ENCODE measurements at places on chromosomes 1 and 21. TPM values are rescaled to one million over a fixed set of nuclear protein-coding genes. Genes with fewer than 3 reads are reported as not detected.

- DNase-seq = no peak
Measured at GRCh38 chr21:29601047-29601446, 302.3 kb downstream of the BACH1 start.

DNA sequence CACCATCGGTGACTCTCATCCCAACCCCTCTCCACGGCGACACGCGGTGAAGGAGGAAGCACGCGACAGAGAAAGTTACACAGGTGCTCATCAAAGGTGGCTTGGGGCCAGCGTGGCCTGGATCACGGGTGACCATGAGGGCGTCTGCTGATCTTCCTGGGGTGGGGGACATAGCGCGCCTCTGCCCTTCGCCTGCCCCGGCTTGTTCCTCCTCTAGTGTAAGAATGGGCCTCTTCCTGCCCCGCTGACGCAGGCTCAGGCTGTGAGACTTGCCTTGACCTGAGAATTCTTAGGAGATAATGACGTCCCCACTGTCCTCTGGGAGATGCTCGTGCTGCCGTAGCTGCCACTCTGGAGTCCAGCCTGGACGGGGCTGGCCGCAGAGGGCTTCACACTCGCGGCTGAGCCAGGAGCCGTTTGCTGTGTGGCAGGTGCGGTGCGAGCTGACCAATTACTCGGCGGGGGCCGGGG is 39.0 kb upstream of the TMEM52 start:
- DNase-seq = no peak

DNA sequence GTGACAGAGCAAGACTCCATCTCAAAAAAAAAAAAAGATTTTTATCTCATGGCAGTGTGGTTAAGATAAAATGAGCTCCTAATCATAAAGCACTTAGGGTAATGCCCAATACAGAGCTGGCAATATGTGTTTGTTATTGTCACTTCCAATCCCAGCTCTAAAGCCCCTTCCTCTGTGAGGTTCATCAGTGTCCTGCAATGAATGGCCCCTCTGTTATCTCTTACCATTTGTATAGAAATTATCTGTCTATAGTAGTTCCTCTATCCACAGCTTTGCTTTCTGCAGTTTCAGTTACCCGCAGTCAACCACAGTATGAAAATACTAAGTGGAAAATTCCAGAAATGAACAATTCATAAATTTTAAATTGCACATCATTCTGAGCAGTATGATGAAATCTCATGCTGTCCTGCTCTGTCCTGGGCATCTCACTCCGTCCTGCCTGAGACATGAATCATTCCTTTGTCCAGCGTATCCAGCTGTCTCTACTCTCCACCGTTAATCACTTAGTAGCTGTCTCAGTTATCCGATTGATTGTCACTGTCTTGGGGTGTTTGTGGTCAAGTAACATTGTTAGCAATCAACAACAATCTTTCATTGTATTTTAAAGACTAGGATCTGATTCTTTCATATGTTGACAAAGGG is 50.2 kb upstream of the DNAH14 start:
- no peak for DNase-seq

GRCh38 chr1:21098186-21098915 is 78.3 kb downstream of the EIF4G3 start:
- no peak for DNase-seq

DNA sequence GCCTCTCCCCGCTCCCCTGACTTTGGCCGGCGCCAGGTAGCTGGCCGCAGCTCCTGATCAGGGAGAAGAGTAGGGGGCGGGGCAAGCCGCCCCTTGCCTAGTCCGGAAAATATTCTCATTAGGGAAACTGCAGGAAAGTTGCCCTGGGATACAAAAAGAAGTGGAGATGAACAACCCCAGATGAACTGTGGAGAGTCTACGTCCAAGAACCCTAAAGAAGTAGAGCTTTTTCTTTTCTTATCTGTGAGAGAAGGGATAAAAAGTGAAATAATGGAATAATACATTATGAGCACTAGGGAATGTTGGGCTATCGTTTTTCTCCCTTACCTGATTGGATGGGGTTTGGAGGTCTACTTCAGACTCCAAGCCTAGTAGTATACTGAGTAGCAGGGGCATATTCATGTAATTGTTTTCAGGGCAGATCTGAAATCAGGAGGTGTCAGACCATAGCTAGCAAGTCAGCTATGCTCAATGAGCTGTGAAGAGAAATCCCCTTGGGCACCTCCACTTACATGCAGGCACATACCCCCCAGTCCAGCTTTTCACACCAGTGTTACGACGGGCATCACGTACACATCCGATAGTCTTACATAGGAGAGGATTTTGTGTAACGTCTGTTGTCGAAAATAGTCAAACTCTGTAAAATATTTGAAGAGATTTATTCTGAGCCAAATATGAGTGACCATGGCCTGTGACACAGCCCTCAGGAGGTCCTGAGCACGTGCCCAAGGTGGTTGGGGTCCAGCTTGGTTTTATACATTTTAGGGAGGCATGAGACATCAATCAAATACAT is 1.7 kb upstream of the DUSP10 start:
- DNase-seq = no peak

DNA sequence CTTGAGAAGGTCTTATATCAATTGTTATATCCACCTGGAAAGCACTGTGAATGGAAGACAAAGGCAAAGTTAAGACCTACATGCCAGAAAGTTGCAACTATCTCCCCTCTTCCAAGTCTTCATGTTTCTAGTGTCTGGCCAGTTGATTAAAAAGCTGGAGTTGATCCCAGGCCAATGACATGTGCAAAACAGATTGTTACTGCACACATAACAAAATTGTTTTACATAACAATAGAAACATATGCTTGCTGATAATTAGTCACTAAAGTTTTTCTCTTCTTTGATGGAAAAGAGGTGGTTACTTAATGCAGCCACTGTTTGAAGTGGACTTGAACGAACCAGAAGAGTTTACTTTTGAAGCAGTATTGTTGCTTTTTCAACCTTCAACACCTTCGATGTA is 158.2 kb downstream of the TGFBR3 start:
- no peak for DNase-seq

DNA sequence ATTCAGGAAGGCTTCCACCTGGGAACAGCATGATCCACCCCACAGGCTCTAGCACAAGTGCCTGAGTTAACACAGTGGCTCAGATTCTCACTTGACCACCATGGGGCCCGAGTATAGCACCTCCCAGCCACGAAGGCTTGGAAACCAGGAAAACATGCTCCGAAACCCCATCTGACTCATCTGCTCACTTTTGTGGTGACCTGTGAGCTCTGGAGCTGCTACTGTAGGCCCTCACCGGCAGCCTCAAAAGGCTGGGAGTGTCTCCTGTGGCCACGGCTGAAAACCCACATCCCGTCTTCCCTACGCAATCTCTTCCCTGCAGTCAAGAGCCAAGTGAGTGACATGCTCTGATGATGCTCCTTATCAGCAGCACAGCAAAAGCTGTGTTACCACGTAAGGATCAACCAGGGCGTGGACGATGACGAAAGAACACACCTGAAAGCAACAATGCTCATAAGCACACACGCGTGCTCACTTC is 81.4 kb downstream of the TGFBR3 start:
- DNase-seq = no peak

DNA sequence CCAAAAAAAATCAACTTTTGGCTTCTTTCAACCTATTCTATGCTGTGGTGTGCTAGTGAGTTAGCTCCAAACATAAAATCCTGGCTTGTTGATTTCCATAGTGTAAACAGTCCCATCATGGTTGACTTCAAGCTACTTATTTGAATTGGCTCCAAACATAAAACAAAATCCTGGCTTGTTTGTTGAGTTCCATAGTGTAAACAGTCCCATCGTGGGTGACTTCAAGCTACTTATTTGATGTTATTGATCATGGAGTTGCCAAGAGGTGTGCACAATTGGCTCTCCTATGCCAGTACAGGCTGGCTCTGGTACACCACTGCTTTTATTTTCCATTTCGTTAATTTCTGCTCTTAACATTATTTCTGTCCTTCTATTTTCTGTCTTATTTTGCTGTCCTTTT is 1.8 kb upstream of the COA6 start:
- DNase-seq = no peak

DNA sequence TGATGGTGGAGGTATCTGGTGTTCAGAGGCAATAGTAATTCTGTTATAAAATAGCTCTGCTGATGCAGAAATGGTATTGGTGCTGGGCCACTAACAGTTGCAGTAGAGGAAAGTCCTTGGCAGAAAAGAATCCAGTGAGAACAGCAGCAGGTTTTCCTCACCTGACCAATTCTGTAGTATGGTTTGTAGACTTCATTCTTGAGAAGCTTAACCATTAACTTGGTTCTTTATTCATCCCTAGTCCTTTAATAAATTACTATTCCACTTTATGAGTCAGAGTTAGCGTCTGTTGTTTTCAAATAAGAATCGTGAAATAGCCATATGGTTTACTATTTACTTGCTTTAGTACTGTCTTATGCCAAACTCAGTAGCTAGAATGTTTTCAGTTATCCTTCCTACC is 128.5 kb upstream of the SERTAD4 start:
- no peak for DNase-seq

DNA sequence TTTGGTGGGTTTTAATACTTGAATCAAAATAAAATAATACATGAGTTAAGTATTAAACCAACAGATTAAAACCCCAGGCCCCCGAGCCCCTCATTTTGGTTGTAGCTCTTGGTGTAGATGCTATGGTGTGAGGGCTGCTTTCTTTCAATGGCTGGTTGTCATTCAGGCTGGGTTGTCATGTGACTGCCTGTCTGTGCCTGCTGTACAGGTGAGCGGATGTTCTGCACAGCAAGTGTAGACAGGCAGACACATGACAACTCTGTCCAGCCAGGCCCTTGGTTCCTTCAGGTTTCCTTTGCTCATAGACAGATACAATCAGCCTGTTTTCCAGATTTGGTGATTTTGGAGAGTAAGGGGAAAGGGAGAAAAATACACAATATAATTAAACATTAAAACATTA is 281.9 kb upstream of the C1orf105 start:
- no peak for DNase-seq

GRCh38 chr1:224454402-224455055 is 19.9 kb upstream of the WDR26 start:
- no peak for DNase-seq

- DNase-seq = no peak
Measured at GRCh38 chr1:33275706-33276572, 19.6 kb downstream of the ZNF362 start.

GRCh38 chr1:19327736-19328135 is 15.6 kb downstream of the SLC66A1 start:
- DNase-seq = no peak

DNA sequence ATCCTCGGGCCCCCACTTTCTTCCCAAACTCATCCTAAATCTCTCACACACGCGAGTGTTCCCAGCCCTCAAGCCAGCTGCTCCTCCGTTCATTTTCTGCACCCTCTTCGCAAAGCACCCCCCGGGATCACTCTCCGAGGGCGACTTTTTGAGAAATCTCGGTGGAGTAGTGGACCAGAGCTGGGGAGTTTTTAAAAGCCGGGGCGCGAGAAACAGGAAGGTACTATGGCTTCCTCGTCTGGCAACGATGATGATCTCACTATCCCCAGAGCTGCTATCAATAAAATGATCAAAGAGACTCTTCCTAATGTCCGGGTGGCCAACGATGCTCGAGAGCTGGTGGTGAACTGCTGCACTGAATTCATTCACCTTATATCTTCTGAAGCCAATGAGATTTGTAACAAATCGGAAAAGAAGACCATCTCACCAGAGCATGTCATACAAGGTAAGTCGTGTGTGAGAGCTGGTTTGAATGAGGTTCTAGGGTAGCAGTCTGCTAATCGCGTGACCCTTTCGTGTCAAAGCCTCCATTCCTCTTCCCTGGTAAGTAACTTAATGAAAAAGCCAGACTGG is 800 bp downstream of the DR1 start:
- DNase-seq = no peak

- no peak for DNase-seq
Measured at GRCh38 chr1:53372501-53372951, 44.7 kb upstream of the LRP8 start.

DNA sequence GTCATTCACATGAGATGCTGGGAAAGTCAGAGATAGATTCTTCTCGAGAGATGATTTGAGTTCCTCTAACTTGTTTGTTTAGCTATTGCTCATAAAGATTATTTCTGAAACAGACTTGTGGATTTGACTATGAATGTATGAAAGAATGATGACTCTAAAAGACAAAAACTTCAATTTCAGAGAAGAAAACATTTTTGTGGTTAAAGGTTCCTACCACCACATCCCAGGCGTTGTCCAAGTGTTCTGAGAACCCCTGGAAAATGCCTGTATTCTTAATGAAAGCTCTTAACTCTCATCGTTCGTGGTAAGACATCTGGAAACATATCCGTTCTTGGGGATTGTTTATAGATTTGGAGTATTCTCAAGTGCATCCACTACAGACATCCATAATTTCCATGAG is 228.7 kb downstream of the BARHL2 start:
- no peak for DNase-seq

DNA sequence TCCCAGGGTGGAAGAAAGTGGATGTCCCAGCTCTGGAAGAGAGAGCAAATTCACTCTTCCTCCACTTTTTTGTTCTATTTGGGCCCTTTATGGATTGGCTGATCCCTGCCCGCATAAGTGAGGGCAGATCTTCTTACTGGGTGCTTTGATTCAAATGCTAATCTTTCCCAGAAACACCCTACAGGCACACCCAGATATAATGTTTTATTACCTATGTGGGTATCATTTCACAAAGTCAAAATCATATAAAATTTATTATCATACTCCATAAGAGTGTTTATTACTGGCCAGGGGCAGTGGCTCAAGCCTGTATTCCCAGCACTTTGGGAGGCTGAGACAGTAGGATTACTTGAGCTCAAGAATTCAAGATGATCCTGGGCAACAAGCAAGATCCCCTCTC is 16.9 kb upstream of the PLA2G4A start:
- no peak for DNase-seq

The CD1E gene
- total RNA-seq = not detected

The OR10J1 gene
- not detected for total RNA-seq

The ASTN1 gene
- 0.05 TPM for total RNA-seq

The EPHA2 gene
- 263 TPM for total RNA-seq

The UMODL1 gene
- total RNA-seq = 0.18 TPM

The HES3 gene
- not detected for total RNA-seq

The LENEP gene
- total RNA-seq = 0.67 TPM

The TNFRSF4 gene
- total RNA-seq = 0.62 TPM

The GPA33 gene
- 0.18 TPM for total RNA-seq

The OR2L3 gene
- total RNA-seq = not detected

The GALE gene
- 114 TPM for total RNA-seq

Measured in Panc1 (cell line).